Kidney capillary endothelial cell (primary cell): ENCODE measurements at places on chromosomes 7 and 10.

- DNase-seq, result no peak
These were observed 1306.6 kb downstream of the XPNPEP1 start for GRCh38 chr10:108616559-108617285.

DNA sequence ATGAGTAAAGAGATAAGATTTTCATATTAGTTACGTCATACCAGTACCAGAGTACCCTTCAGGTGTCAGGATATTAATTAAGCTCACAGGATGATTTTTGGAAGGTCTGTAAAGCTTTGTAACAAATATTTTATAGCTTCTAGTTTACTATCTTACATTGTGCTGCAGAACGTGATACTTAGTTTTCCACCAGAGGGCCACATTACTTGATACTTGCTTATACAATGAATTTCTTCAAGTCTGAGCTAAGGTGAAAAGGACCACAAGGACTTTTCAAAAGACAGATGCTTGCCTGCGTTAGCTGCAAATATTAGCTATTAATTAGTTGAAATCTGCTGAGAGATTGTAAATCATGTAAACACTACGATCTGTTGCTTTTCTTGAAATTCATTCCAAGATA lies 12.2 kb downstream of the FOXP2 start:
- DNase-seq, result no peak

DNA sequence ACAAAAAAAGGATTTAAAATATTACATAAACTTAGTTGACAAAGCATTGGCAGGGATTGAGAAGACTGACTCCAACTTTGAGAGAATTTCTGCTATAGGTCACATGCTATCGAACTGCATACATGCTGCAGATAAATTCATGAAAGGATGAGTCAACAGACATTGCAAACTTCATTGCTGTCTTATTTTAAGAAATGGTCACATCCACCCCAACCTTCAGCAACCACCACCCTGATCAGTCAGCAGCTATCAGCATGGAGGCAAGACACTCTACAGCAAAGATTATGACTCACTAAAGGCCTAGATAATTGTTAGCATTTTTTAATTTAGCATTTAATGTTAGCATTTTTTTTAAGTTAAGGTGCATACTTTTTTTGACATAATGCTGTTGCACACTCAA lies 73.6 kb downstream of the AGK start:
- DNase-seq, result no peak

DNA sequence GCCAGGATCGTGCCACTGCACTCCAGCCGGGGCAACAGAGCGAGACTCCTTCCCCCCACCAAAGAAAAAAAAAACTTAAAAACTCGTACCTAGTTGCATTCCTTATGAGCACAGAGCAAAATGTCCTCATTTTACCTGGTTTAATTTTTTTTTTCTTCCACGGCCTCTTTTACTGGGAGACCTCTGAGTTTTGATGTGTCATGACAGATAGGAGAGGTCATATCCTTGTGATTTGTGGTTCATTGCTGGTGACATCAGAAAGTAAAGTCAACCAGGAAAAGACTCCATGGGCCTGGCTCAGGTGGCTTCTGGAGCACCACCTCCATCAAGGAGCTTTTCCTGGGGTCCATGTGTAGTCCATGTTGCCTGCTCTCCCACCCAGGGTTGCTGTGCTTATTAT lies 26.3 kb downstream of the GTF2I start:
- DNase-seq, result no peak

GRCh38 chr10:130169136-130169859 lies 33.1 kb downstream of the GLRX3 start:
- no peak for DNase-seq

DNA sequence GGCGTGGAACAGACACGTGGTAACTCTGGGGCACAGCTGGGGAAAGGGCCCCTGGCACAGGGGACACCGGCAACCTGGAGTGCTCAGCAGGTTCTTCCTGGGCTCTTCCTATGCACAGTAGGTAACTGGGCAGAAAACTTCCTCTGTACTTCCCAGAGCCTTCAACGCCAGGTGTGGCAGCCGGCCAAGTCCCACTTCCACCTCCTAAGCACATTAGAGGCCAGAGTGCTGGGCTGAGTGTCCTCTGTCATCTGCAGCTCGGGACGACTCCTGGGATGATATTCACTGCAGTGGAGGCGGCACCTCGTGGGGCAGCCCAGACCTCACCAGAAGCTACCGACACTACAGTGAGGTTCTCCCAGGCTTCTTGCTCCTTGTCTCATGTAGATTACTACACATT lies 114.5 kb downstream of the LARP4B start:
- DNase-seq, result no peak

- no peak for DNase-seq
These were observed 55.9 kb downstream of the PDIA4 start for GRCh38 chr7:148972375-148972774.

DNA sequence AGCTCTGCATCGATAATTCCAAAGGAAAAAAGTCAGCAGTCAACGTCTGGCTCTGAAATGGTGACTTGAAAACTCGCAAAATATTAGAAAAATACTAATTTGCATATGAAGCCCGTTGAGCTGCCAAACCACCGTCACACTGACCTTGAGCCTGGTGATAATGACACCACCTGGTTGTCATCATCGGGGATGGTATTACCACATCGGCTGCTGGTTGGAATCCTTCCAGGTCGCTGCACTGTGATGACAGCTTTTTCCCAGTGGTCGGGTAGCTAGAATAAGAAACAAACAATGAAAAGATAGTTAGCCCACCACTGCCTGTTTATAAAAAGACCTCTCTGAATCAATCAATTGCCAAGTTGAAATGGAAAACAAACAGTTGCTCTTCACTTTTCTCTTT lies 41.6 kb downstream of the LAMB1 start:
- no peak for DNase-seq

GRCh38 chr10:82144153-82144552 lies 269.2 kb downstream of the NRG3 start:
- DNase-seq, result no peak

DNA sequence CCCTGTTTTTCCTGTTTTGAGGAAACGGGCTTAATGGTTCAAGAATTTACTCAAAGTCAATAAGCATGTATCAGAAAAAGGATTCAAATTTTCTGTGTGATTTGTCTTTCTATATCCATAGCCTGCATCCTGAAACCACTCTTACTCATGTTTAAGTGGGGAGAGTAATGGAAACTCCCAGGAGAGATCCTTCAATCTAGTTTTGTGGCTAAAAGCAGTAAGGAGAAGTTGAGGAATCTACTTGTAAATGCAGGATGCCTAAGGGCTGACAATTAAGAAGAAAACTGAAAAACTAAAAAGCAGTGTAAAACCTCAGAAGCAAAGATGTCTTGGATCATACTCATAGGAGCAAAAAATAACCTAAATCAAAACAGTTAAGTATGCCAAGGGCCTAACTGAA lies 68.1 kb upstream of the GRID1 start:
- no peak for DNase-seq

DNA sequence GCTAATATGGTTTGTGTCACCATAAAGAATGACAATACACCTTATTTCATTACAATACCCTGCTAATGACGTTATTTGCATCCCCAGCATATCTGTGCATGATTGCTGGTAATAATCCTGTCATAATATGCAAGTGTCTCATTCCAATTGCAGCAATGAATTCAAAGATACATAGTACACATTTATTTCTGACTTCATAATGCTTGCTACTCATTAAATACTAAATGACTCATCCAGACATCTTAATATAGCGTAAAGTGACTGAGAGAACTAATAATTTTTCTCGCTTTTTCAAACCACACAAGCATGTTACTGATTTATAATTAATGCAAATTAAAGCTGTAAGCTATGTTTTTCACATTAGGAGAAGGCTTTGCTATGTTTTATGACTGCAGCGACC lies 234.7 kb upstream of the MDFIC start:
- DNase-seq, result no peak

- no peak for DNase-seq
These were observed 137.8 kb downstream of the SPAG6 start for GRCh38 chr10:22483132-22483531.

DNA sequence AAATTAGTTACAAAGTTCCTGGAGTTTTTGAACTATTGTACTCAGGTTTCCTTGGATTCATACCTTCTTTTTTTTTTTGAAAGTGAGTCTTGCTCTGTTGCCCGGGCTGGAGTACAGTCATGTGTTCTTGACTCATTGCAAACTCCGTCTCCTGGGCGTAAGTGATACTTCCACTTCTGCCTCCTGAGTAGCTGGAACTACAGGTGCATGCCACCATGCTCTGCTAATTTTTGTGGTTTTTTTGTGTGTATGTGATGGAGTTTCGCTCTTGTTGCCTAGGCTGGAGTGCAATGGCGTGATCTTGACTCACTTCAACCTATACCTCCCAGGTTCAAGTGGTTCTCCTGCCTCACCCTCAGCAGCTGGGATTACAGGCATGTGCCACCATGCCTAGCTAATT lies 22.3 kb downstream of the MCM10 start:
- no peak for DNase-seq

GRCh38 chr10:116073510-116073909 lies 199.5 kb downstream of the GFRA1 start:
- no peak for DNase-seq

DNA sequence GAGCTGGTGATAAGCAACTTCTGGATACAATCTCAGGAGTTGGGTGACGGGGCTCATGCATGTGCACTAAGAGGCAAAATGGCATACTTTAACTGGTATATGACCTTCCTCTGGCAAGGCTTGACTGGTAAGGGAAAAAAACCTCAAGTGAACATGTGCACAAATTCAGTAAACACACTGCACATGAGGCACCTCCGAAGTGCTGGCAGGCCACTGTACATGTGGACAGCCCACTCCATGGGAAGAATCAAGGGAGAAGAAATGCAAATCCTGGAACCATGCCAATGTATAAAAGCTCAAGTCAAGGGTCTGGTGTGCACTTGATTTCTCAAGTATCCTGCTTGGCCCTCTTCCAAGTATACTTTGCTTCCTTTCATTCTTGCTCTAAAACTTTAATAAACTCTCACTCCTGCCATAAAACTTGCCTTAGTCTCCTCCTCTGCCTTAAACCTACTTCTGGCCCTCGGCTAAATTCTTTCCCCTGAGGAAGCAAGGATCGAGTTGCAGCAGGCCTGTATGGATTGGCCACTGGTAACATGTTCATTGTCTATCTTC lies 167.2 kb downstream of the RAMP3 start:
- no peak for DNase-seq

GRCh38 chr10:112666094-112666493 lies 219.1 kb downstream of the VTI1A start:
- no peak for DNase-seq

DNA sequence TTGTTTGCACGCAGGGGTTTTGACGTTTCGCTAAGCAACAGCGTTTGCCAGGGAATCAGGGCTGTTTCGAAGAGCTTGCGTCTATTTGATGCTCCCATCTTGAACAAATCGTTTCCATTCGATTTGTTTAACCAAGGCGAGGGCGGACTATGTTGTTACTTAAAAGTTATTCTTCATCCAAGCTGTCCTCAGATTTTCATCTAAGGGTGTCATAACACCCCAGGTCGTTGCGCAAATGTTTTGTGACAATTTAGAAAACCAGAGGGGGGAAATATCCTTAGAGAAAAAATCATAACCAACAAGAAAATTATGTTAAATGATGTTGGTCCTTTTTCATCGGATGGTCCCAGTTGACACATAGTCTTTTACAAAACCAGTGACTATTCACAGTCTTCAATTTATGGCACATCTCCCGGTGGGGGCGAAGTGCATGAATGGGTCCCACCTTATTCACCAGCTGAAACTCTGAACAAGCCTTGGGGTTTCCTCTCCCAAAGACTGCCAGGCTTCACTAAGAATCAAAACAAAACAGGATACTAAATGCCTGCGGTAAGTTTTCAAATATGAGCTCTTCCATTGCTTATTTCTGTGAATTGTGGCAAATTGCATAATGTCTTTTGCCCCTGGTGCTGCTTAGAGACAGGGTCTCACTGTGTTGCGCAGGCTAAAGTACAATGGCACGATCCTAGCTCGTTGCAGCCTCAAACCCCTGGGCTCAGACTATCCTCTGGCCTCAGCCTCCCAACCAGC lies 109.9 kb downstream of the REEP3 start:
- no peak for DNase-seq

GRCh38 chr10:102450124-102450373 lies 1.3 kb downstream of the C10orf95 start:
- no peak for DNase-seq

DNA sequence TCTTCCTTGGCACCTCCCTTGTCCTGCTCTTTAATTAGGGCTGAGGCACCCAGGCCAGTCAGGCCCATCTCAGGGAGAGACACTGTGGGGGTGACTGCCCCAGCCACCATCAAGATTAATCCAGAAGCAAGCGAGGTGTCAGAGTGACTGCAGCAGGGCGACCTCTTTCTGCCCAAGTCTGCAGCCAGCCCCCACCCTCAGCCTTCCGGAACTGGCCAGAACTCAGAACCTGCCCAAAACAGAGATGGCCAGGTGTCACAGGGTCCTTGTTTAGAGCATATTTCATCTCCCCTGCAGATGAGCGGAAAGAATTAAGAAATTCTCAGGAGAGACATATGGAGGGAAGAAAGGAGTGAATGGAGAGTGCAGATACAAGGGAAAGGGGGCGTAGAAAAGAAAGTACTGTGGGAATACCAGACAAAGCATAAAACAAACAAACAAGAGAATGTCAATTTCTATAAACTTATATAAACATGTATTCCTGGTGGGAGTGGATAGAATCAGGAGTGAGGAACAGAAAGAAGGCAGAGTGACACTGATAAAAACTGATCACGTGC lies 188.8 kb upstream of the NRP1 start:
- no peak for DNase-seq

DNA sequence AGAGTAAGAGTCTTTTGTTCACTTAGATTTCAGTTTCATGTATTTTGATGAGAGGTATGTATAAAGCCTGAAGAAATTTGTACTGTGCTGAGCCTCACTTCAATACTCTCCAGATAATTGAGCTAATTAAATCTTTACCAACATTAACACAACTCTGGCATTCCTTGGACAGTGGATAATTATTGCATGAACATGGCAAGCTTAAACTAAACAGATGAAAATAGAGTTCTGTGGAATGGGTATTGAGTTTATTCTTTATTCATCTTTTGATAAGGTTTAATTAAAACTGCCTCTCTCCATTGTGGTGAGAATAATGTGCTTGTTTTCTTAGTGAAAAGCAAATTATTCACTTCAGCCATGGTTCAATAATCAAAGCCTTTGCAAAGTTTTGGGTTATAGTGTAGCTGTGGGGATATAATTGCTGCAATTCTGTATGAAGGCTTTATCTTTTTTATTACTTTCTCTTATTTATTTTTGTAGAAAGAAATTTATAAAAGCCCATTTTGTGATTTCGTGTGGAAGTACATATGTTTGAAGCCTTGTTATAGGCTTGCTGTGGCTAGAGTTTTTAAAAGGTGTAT lies 126.4 kb upstream of the FZD1 start:
- no peak for DNase-seq

GRCh38 chr7:18400275-18400674 lies 95.3 kb upstream of the HDAC9 start:
- no peak for DNase-seq
